ENCODE measurements at places on chromosomes 7 and 10.

- DNase-seq, result peak; percentile 30
Observed at GRCh38 chr10:28331841-28332240, 29.0 kb upstream of the MPP7 start.

DNA sequence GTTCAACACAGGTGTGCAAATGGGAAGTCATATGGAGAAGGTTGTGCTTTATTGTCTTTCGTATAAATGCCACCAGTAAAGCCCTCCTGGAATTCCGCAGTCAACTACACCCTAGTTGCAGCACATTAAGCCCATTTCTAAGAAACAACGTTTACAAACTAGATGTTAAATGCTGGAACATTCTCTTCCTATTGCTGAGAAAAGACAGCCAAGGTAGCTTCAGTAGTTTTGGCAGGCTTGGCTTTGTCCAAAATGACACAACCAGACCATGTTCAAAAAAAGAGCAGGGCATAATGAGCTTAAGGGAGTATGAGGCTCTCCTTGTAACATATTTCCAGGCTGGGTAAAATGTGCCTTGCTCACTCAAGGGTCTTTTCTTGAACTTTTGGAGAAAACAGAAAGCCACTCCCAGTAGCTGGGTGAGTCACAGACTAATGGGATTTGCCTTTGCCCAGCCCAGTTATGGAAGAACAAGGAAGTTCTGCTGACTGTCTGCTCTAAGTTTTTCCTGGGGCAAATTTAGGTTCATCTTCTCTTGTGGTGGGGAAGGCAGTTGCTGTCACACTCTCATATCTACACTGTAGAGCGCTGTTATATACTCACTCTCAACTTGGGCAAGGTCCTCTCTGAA is 238.7 kb downstream of the PLXNA4 start:
- DNase-seq, result no peak

GRCh38 chr10:120402147-120402766 is 54.8 kb upstream of the PLPP4 start:
- no peak for DNase-seq

GRCh38 chr7:15007507-15007906 is 105.0 kb upstream of the DGKB start:
- DNase-seq, result no peak

DNA sequence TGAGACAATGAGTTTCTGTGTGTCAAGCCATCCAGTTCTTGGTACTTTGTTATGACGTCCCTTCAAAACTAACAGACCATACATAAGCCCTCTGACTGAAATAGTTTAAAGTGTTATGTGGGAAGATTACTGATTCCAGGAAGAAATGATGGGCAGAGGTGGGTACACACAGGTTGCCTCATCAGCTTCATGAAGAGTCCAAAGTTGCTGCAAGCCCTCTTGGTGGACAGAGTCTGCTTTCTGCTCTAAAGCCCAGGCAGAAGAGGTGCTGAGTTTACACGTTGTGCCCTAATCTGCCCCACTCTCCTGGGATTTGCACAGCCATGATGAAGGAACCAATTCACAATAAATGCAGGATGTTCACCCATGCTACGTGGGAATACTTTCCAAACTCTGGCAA is 187.4 kb downstream of the PARD3 start:
- DNase-seq, result no peak

GRCh38 chr7:158235862-158236261 is 351.8 kb downstream of the PTPRN2 start:
- no peak for DNase-seq

- no peak for DNase-seq
Observed at GRCh38 chr7:78194611-78195010, 396.0 kb downstream of the PHTF2 start.

GRCh38 chr10:26412932-26413331 is 25.2 kb upstream of the APBB1IP start:
- DNase-seq, result no peak

- DNase-seq, result no peak
Observed at GRCh38 chr10:35933940-35934641, 292.0 kb upstream of the FZD8 start.

DNA sequence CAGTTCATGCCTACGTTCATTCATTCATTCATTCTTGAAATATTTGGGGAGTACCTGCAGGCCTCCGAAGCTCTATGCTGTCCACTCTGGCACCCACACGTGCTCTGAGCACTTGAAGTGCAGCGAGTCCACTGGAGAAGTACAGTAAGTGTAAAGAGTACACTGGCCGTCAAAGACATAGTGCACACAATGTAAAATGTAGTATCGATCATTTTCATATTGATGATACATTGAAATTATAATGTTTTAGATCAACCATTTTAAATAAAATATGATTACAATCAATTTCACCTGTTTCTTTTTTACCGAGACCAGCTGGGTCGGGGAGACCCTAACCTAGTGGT is 37.0 kb upstream of the PURB start:
- no peak for DNase-seq

DNA sequence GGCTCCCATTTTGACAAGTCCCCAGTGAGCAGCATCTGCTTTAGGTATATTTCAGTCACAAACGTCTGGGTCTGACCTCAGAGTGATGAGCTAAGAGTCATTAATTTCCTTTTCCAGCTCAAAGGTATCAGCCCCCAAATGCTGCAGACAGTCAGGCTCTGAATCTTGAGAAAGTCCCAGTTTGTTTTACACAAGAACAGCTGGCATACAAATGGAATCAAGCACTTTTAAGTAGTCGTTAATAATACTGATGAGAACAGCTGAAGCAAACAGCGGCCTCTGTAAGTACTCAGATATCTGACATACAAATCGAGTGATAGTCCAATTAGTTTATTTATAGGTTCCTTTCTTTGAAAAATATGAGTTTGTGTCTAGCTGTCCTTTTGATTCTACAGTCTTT is 49.4 kb upstream of the MSRB2 start:
- no peak for DNase-seq

GRCh38 chr7:105454921-105455320 is 66.2 kb upstream of the SRPK2 start:
- DNase-seq, result no peak

- DNase-seq, result no peak
Observed at GRCh38 chr7:132030883-132031282, 474.5 kb upstream of the PODXL start.

DNA sequence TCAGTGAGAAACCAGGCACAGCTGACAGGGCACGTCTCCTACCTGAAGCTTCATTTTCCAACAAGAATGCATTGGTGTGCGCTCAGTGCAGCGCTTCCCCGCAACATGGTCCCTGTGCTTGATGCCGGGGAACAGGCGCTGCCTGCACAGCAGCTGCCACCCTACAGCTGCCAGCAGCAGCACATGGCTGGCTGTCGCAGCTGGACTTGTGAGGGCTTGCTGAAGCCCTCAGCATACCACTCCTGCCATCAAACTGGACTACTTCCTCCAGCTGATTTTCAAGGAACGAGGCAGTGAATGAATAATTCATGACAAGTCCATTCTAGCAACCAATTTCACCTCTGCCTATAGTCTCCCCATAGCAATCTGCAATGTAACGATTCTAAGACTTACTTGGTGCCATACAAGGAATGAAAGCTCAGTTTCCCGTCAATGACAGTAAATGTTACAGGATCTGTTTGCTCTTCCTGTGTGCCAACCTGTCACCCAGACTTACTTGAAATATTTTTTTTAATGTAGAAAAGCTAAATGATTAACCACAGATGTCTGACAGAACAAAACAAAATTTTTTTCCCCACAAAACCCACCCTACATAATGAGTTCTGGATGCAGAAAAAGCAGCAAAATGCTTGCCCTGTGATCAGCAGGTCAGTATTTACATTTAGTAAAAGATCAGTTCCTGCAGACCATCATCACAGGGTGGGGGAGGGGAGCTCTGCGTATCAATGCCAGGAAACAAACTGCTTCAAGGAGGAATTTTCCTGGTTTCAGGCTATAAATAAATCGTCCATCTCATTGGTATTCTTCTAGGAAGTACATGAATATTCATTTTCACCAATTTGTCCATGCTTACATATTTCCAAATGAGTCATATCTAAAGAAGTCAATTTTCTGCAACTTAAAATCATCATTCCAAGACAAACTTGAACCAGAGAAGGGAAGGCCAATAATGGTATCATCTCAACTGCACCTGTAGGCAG is 140.6 kb downstream of the ALOX5 start:
- no peak for DNase-seq

GRCh38 chr7:15836041-15836440 is 149.6 kb upstream of the MEOX2 start:
- no peak for DNase-seq

DNA sequence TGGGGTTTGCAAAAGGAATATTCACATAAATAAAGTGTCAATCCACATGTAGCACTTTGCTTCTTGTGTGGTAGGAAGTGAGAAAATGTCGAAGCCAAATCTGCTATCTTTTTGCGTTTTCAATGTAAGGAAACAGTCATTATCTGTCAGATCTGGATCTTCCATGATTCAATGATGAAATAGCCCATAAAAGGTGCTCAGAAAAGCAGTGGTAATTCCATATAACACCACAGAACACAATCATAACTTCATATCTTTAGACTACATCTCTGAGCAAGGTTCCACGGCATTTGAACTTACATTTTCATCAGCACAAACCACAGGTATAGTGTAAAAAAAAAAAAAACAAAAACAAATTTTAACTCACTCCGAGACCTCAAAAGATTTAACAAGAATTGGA is 39.9 kb upstream of the EGR2 start:
- DNase-seq, result no peak

GRCh38 chr10:6503171-6503570 is 76.9 kb downstream of the PRKCQ start:
- DNase-seq, result no peak

- DNase-seq, result no peak
Observed at GRCh38 chr7:134873253-134873652, 93.8 kb downstream of the CALD1 start.

DNA sequence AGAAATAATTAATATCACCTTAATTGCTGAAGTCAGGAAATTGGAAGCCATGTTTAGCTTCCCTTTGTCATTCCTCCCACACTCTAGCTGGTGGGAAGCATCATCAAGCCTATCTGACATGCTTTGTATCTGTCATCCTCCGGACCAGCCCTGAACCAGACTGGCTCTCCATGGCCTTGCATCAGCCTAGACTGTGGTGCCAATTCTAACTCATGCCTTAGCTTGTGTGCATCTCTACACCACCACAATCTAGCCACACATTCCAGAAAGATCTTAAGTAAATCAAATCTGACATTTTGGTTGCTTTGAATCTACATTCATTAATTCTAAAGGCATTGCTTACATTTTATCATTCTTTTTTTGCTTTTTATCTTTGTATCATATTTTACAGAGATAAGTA is 196.4 kb upstream of the VSTM2A start:
- no peak for DNase-seq

GRCh38 chr10:11237571-11237970 is 219.9 kb downstream of the CELF2 start:
- DNase-seq, result no peak

GRCh38 chr10:27680691-27681605 is 64.7 kb downstream of the MKX start:
- no peak for DNase-seq

GRCh38 chr10:76319661-76320060 is 888.2 kb downstream of the LRMDA start:
- DNase-seq, result no peak

- DNase-seq, result no peak
Observed at GRCh38 chr7:137870684-137871083, 23.9 kb upstream of the DGKI start.

GRCh38 chr7:118140468-118140867 is 43.5 kb upstream of the LSM8 start:
- no peak for DNase-seq

- DNase-seq, result no peak
Observed at GRCh38 chr10:59648711-59649201, 60.9 kb downstream of the SLC16A9 start.

DNA sequence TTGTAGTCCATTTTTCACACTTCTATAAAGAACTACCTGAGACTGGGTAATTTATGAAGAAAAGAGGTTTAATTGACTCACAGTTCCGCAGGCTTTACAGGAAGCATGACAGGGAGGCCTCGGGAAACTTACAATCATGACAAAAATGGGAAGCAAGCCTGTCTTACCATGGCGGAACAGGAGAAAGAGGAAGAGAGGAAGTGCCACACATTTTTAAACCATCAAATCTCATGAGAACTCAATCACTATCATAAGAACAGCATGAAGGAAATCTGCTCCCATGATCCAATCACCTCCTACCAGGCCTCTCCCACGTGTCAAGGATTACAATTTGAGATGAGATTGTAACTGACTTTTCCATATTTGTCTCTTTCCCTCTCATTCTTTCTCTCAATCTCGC is 9.3 kb upstream of the PNPLA8 start:
- no peak for DNase-seq

GRCh38 chr10:71771204-71771603 is 2.1 kb downstream of the VSIR start:
- no peak for DNase-seq

DNA sequence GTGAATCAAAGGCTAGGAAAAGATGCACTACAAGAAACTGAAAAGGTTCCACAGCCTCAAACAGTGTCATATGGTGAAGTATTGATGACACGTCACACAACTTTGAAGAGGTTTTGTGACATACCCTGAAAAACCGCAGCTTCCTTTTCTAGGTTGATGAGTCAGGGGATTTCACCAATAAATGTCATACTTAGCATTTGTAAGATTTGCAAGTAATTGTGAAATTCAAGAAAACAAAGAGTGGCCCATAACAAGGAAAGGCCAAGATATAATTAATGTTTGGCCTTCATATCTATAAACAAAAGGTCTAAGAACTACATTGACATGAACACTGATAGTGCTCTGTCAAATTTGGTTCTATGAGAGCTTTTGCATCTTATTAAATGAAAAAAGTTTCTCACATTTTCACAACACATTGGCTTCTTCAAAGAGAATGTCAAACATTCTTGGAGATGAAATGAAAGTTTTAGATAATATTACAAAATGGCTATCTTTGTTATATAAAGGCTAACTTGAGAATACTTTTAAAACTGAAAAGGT is 62.0 kb upstream of the NAMPT start:
- peak; percentile 89 for DNase-seq

All from GM04504 (cell line).